ENCODE measurements at places on chromosomes 4 and X.

- no peak for DNase-seq
Observed at GRCh38 chrX:39614680-39614998, 483.1 kb downstream of the BCOR start.

GRCh38 chr4:71913275-71913674, 118.5 kb upstream of the NPFFR2 start:
- no peak for DNase-seq

DNA sequence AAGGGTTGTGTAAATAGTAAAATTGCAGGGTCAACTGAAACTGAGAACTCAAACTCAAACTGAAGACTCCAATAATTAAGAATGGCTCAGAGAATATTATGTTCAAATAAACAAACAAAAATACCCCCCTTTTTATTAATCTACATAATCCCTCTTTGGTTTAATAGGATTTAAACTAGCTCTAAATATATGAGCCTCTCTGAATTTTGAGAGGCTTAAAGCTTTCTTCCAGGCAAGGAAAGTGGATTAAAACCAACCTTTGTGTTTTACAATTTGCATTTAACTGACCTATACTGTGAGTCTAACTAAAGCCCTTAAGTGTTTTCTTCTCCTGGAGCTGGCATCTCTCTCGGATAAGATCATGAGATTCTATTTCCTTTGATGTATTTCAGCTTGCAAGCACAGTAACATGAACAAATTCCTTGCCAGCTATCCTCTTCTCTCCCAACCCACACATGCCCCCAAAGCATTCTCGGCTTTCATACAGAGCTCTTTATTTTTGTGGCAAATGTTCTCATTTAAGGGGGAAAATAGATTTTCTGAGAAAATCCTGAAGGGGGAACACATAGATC, 1310.8 kb upstream of the AGA start:
- no peak for DNase-seq

DNA sequence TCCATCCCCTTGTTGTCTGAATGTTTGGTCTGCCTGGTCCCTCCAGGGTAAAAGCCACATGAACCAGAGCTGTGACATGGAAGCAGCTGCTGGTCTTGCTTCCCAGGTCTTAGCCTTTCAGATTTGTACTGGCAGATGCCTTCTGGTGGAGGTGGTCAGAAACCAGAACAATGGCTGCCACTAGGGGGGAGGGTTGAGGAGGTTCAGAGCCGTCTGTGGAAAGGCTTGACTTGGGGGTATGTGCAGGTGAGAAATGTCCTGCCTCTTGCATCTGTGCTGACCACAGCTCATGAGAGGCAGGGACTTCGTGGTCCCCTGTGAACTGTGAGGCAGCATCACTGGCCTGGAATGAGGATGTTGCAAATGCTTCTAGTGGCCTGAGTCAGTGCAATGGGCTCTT, 144.2 kb upstream of the WDR1 start:
- DNase-seq = no peak

DNA sequence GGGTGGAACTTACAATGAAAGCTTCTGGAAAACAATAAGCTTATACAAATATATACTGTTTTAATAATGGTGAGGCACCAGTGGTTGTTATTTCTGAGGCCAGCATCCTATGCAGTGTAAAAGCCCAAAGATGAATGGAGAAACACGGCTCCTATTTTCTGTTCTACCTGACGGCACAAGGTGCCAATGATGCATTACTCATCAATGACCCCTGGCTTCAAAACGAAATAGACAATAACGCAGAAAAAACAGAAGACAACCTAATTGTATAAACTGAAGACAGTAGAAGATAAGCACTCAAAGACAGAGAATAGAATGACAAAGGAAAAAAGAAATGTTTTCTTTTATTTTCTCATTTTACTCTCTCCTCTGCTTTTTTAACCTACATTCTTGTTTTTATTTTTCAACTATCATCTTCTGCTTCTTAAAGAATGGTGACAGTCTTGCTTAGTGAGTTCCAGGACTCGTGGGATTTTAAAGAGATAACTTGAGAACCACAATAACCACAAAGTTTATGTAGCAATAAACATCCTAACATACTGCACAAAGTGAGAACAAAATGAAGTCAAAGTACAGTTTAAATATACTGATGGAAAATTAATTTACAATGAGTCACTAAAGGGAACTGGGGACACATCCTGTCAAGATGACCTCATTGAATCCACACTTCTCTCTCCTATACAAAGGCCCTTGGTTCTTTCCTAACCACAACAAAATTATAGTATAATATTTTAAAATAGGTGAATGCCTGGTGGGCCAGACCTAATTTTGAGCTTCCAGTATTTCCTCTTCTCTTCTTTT, 169.8 kb downstream of the BTC start:
- DNase-seq = no peak

DNA sequence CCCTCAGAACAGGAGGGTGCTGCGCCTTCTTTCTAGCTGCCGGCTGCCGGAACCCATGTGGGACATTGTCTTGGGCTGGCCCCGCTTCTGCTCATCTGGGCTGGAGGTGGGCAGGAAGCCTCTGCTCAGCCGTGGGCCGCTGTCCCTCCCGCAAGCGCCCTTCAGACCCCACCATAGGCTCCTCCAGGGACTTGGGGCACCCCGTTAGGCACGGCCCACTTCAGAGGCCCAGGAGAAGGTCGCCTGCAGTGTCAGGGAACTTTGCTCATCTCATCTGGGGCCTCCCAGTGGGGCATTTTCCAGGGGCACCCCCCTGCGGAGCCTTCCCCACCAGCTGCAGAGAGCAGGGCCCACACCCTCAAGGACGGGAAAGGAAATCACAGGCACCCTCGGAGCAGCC, 32.9 kb downstream of the DOK7 start:
- DNase-seq = no peak

- DNase-seq = no peak
Observed at GRCh38 chr4:86633854-86634253, 39.7 kb downstream of the PTPN13 start.

GRCh38 chr4:123896446-123897071, 500.0 kb downstream of the SPRY1 start:
- DNase-seq = no peak

DNA sequence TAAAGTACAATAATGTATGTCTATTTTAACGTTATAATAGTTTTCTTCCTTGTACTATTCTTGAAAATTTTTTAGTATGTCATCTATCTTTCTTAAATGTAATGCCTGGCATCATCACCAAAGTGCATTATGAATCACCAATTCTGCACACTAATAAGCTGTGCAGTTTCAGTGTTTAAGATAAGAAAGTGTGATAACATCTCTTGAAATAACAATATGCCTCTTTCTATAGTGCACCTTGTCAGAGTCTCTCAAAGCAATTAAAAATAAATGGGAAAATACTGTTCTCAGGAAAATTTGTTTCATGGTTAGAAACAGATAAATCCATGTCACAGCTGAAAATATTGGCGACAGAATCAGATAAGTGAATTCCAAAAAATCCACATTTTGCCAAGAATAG, 457.4 kb upstream of the PCDH10 start:
- no peak for DNase-seq

All from hypothalamus (tissue), 51 donors.